ENCODE measurements at places on chromosomes 12 and 14. TPM values are rescaled to one million over a fixed set of nuclear protein-coding genes. Genes with fewer than 3 reads are reported as not detected.

The LTB4R gene
- total RNA-seq, result 4.2 TPM

The SOX5 gene
- total RNA-seq, result 10.4 TPM

The OTUB2 gene
- 0.71 TPM for total RNA-seq

The LRRC10 gene
- not detected for total RNA-seq

- no peak for DNase-seq
These were observed 17.9 kb downstream of the WASHC3 start for GRCh38 chr12:102043928-102044327.
